ENCODE measurements at places on chromosomes 6 and 20. TPM values are rescaled to one million over a fixed set of nuclear protein-coding genes. Genes with fewer than 3 reads are reported as not detected.

GRCh38 chr6:45724511-45724910, 291.1 kb downstream of the CLIC5 start:
- no peak overlapping the region for H3K27ac ChIP-seq
- no peak overlapping the region for H3K4me3 ChIP-seq
- peaks cover 5% of the 10 kb centered on the region for H3K4me1 ChIP-seq
- no peak for DNase-seq
- H3K36me3 ChIP-seq: peaks cover 3% of the 10 kb centered on the region
- peaks cover 6% of the 10 kb centered on the region for H3K27me3 ChIP-seq

GRCh38 chr6:108666656-108667260, 106.0 kb downstream of the FOXO3 start:
- no peaks in the 10 kb centered on the region for H3K36me3 ChIP-seq
- no peaks in the 10 kb centered on the region for H3K27me3 ChIP-seq
- H3K27ac ChIP-seq: peak overlapping the region; percentile 72
- H3K4me1 ChIP-seq: peaks cover 50% of the 10 kb centered on the region
- DNase-seq: no peak
- H3K4me3 ChIP-seq: peak overlapping the region; percentile 17

- no peak overlapping the region for H3K27ac ChIP-seq
- peaks cover 4% of the 10 kb centered on the region for H3K4me1 ChIP-seq
- peaks cover 2% of the 10 kb centered on the region for H3K36me3 ChIP-seq
- H3K4me3 ChIP-seq: no peak overlapping the region
- H3K27me3 ChIP-seq: no peaks in the 10 kb centered on the region
- DNase-seq: no peak
These were observed 89.3 kb upstream of the BTN3A2 start for GRCh38 chr6:26275663-26276062.

DNA sequence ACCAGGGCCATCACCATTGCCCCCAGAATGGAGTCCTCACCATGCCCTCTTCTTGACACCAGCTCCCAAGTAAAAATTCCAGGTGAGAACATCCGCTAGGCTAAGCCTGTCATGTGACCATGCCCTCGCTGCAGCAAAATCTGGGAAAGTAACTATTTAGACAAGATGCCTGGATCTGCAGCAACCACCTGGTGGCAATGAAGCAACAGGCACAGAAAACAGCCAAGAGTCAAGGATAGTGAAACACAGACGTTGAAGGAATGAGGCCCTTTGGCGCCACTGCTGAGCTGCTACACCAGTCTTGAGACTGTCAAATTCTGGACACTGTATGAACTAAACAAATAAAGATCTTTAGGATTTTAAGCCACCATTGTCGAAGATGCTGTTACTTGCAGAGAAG, 30.1 kb upstream of the TGM6 start:
- no peak overlapping the region for H3K4me3 ChIP-seq
- peaks cover 27% of the 10 kb centered on the region for H3K27me3 ChIP-seq
- H3K27ac ChIP-seq: no peak overlapping the region
- DNase-seq: no peak
- H3K4me1 ChIP-seq: peaks cover 7% of the 10 kb centered on the region

AVP gene
- not detected for total RNA-seq

DEFB132 gene
- not detected for total RNA-seq

FNDC11 gene
- 0.67 TPM for total RNA-seq
